Activated CD4-positive, alpha-beta T cell treated with anti-CD3 and anti-CD28 coated beads, Interleukin-2, Interleukin-4, amounts not matched to agents 100 ng/mL and 50 ng/mL, durations not matched to agents 16 hours and 8 hours (primary cell): ENCODE measurements at places on chromosomes 13 and 19.

DNA sequence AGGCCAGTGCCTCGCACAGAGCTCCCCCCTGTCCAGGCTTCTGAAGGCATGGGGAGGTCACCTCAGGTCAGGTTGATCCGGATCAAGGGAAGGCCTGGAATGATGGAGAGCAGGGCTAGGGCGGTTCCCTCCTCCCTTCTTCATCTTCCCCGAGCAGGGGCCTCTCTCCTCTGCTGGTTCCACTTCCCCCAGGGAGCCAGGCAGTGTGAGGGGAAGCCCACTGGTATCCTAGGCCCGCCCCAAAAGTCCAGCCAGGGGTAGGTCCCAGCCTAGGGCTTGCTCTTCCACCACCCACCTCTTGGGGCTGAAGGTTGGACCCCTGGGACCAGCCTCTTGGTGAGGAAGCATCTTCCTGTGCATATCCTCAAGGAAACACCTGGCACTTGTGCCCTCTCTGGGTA lies 16.4 kb upstream of the PRR19 start:
- no peak for DNase-seq

- no peak for DNase-seq
Measured at GRCh38 chr13:51006067-51006845, 96.7 kb downstream of the RNASEH2B start.

DNA sequence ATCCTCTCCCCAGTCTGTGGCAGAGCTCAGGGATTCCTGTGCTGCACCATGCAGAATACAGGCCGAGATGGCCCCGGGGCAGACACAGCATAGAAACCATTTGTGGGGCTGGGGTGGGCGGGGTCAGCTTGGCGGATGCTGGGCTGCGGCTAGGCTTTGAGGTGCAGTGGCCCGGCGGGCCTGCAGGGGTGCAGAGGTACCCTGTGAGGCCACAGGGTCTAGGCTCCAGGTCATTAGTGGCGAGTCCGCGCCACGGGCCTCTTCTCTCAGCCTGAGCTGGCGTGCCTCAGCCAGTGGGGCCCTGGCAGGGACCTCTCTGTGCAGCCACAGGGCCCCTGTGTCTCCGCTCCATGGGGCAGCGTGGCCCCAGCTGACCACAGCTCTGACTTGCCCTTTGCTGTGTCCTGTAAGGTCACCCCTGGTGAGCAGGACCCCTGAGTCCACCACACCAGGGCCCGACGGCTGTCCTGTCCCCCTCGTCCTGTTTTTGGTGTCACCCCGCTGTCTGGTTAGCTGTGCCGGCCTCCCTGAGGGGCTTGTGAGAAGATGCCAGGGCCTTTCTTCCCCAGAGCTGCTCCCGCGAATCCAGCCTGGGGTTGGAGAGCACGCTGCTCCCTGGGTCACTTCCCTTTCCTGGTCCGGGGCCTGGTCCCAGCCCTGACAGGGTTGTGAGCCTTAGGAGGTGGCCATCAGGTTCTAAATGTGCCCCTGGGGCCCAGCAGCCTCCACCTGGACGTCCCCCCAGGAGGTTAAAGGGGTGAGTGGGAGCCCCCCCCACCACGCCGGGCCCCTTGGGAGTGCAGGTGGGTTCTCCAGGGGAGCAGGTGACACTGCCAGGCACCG lies 12.1 kb downstream of the KDM4B start:
- no peak for DNase-seq

DNA sequence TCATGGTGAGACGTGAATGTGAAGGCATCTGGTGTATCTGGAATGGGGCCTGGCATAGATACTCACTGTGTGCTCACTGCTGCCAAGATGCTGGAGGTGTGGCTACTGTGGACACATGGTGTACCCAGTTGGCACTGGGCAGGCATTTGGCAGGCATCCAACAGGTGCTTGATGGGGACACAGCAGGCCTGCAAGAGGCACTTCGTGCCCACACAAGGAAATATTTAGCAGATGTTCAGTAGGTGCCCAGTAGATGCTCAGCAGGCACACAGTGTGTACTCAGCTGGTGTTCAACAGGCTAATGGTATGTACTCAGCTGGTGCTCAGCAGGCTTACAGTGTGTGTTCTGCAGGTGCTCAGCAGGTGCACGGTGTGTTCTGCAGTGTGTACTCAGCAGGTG lies 14.2 kb downstream of the CRTC1 start:
- no peak for DNase-seq

DNA sequence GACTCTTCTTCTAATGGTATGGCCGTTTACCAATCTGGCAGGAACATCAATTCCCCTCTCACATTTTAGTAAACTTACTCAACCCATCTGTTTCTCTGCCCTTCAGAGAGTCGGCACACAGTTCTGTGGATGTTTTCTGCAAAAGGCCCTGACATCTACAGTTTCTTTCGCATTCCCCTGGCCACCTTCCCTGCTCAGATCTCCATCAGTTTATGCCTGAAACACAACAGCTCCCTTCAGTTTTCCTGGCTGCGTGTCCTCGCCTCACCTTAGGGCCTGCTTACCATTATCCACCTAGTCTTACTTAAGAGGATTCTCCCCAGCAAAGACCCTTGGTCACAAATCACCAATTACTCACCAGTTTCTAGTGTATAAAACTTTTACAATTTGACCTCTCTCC lies 25.2 kb downstream of the COL4A1 start:
- no peak for DNase-seq

- DNase-seq = peak; percentile 94
Measured at GRCh38 chr19:52139252-52140031, at the start of gene ZNF616. ZNF616 (minus strand) TSS chr19:52139938; CDS start chr19:52130512, 9,426 bp downstream.

GRCh38 chr13:91722267-91722884 lies 324.0 kb downstream of the GPC5 start:
- peak; percentile 17 for DNase-seq

DNA sequence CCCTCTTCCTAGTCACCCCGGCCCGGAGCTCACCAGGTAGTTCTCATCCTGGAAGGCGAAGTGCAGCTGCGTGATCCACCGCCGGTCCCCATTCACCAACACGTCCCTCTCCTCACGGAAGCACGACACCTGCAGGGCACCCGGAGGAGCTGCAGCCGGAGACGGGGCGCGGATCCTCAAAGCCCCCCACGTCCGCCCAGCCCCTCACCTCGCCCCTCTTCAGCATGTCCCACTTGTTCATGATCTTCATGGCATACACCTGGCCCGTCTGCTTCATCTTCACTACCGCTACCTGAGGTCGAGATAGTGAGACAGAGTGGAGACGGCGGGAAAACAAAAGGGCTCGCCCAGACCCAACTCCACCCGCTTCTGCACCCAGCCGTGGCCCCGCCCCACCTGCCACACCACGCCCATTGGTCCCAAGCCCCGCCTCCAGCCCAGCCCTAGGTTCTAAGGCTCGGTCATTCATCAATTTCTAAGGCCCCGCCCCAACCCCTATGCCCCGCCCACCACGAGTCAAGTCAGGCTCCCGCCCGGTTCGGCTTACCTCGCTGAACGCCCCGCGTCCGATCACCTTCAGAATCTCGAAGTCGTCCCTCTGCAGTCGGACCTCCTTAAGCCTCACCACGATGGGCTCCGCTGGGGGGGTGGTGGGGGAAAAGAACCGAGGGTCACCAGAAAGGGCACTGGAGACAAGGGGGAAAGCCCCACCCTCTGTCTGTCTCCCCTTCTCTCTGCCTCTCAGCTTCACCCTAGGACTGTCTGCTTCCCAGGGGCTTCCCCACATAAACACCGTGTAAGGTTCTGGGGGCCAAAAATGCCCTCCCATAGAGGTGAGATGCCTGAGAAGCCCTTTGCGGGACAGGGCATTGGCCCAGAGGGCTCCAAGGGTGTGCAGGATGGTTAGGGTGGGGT lies 2.8 kb downstream of the DMPK start:
- DNase-seq = peak; percentile 95

DNA sequence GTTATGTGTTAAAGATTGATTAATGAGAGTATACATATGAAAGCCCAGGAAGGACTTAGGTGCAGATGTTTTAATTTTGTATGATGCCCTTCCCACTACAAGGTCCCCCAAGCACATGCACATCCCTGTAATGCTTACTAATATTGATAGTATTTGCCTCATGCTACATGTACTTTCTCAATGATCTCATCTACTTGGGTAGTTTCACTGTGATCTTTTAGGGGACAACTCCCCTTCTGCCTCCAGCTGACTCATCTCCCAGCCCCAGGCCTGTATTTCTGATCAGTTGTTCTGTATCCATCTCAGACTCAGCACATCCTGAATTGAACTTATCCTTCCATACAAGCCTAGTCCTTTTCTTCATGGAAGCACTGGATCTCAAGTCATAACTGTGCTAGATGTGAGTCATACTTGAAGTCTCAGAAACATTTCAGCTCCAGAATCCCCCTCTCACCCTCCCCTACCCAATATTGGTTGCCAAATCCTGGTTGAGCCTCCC lies 49.4 kb upstream of the INTS6 start:
- peak; percentile 69 for DNase-seq

- no peak for DNase-seq
Measured at GRCh38 chr13:64534302-64534701, 2695.8 kb downstream of the PCDH9 start.

- DNase-seq = no peak
Measured at GRCh38 chr19:13717194-13717643, 47.1 kb upstream of the MRI1 start.

GRCh38 chr19:36963280-36963679 lies 47.1 kb downstream of the ZNF568 start:
- DNase-seq = no peak

- DNase-seq = no peak
Measured at GRCh38 chr13:112849500-112849899, 119.5 kb upstream of the MCF2L start.
